ENCODE measurements at places on chromosomes 16 and 17. TPM values are rescaled to one million over a fixed set of nuclear protein-coding genes. Genes with fewer than 3 reads are reported as not detected.

The TBC1D3C gene
- total RNA-seq = not detected

The NPTX1 gene
- total RNA-seq = 209 TPM

The PPP1R27 gene
- 0.39 TPM for total RNA-seq

The MYH13 gene
- total RNA-seq = not detected

The CLDN9 gene
- 0.42 TPM for total RNA-seq

The DRC3 gene
- total RNA-seq = 1.9 TPM

The CIITA gene
- 0.05 TPM for total RNA-seq

The CENPV gene
- total RNA-seq = 135 TPM

The JPH3 gene
- 2.3 TPM for total RNA-seq

The GFAP gene
- 0.85 TPM for total RNA-seq

The LDHD gene
- 0.55 TPM for total RNA-seq

The GP1BA gene
- total RNA-seq = not detected

The PRR35 gene
- total RNA-seq = 0.12 TPM

The DOC2A gene
- total RNA-seq = 2.6 TPM

The IL17C gene
- 0.13 TPM for total RNA-seq

The EVI2A gene
- not detected for total RNA-seq

The TMC7 gene
- total RNA-seq = 7.8 TPM

The FOXC2 gene
- 4.9 TPM for total RNA-seq

The KCNH6 gene
- total RNA-seq = not detected

The FAM171A2 gene
- total RNA-seq = 2.5 TPM

The TNRC6C gene
- total RNA-seq = 1.6 TPM

The VTN gene
- total RNA-seq = 22.7 TPM

The PRDM7 gene
- total RNA-seq = not detected

The NPIPA2 gene
- total RNA-seq = 2.2 TPM

The RNF112 gene
- total RNA-seq = 0.92 TPM

The ACSM3 gene
- total RNA-seq = 4.3 TPM

The PITPNM3 gene
- total RNA-seq = 2.2 TPM

The CHD9NB gene
- 1.1 TPM for total RNA-seq

The RDM1 gene
- total RNA-seq = 3.1 TPM

All from A549 treated with Mapracorat at 1 μM for 4 hours (cell line).